NT2/D1 (cell line): ENCODE measurements at places on chromosomes 3 and 15.

DNA sequence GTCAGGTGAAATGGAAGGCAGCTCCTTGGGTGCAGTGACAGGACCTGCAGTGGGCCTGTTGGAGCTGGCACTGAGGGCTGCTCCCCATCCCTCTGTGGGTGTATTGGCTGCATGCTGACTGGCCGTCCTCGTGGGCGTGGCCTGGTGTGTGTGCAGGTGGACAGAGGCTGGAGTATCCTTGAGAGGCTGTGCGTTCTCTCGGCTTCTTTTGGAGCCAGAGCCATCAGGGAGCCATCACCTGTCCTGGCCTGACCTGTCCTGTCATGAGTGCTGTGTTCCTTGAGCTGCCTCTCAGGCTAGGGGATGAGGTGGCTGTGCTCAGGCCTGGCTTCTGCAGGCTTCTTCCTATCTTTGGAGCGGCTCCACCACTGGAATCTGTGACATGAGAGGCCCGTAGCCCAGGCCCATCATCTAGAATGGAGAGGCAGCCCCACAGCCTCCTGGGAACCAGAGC, 61.5 kb downstream of the APBA2 start:
- DNase-seq, result no peak

GRCh38 chr3:25863011-25863415, 73.1 kb downstream of the OXSM start:
- DNase-seq, result no peak

GRCh38 chr15:42037656-42038055, 16.8 kb upstream of the PLA2G4E start:
- no peak for DNase-seq

DNA sequence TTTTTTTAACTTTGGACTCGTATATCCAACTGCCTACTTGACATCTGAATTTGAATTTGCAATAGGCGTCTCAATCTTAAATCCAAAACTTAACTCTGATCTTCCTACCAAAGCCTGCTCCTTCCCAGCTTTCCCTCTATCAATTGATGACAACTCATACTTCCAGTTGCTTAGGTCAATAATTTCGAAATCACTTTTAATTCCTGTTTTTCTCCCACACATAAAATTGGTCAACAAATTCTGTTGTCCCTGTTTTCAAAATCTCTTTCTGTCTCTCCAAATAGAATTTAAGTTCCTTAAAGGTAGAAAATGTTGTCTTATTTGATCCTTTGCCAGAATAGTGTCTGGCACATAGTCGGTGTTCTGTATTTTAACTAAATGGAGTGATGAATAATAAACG, 332.4 kb downstream of the SATB1 start:
- no peak for DNase-seq

DNA sequence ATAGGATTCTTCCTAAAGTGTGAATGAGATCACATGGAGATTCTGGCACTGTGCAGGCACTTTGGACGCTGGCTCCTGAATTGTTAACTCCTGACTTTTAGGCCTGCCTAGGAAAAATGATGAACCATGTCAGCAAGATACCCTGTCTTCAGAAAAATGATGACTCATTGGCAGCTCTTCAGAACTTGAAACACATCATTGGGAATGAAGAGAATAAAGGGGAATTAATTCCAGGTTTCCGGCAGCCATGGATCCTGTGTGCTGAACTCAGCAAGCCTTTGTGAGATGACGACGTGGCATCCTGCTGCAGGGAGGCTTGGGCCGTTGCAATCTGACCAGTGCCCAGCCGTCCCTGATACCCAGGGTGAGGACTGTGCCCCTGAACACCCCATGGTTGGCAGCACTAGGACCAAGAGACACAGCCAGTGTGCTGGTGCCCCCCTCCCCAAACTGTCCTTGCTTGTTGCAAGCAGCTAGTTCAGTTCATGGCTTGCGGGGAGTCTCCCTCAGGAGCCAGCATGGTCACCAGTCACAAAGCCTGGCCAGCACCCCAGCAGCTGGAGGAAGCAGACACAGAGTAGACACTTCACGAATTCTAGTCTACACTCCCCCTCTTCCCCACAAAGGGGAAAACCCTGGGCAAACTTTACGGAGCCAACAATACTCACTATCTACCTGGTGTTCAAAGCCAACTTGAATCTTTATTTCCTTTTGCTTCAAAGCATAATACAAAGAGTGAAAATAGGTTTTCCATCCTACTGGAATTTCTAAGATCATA, 7.8 kb upstream of the LIPC start:
- no peak for DNase-seq
